NCI-H2227 treated with DMSO at 0.1 percent for 48 hours (cell line): ENCODE measurements at places on chromosomes 4 and X.

GRCh38 chr4:113740857-113741379 lies 20.6 kb downstream of the CAMK2D start:
- no peak for DNase-seq

DNA sequence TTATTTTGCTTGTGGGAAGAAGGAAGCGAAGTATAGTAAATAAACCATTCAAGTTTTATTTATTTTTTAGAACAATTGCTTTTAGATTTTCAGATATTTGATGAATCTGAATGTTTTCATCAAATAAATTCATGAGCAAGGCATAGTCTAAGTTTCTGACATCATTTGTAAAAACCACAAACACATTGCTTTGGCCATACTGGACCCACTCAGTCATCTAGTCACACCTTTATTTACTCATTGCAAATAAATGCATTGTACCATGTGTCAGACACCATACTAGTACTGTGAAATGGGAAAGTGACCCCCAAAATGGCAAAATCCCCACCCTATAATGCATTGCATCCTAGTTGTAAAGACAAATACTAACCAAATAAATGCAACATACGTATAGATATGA lies 449.1 kb upstream of the SMIM31 start:
- no peak for DNase-seq

DNA sequence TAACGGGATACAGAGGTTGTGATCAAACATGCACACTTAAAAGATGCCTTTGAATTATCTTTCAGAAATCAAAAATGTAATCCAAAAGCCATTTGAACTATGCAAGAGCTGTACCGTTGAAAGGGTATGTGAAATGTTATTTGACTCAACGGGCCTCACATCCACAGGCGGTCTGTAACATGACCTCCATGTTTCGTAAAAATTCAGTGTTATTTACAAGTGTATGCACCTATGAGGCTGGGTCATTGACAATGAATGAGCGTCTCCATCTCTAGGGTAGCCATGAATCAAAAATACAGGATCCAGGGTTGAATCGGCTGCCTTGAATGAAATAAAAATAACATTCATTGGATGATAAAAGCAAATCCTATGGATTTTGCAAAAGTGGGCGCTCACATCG lies 100.1 kb downstream of the CRLF2 start:
- DNase-seq: no peak

DNA sequence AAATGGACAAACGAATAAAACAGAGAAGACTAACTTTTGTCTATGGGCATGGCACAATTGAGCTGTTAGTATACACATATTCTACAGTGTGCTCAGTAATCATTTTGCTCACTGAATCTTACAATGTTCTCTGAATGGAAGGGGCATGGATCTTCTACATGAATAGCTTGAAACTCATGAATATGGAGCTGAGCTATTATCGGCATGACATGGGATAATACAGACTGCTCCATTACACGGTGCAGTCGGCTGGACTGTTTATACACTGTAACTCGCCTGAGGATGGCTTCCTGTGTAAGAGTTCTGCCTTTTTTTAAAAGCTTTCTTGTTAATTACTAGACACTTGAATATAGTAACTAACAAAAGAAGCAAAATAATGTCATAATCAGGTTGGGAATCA lies 368.5 kb upstream of the MAD2L1 start:
- no peak for DNase-seq

DNA sequence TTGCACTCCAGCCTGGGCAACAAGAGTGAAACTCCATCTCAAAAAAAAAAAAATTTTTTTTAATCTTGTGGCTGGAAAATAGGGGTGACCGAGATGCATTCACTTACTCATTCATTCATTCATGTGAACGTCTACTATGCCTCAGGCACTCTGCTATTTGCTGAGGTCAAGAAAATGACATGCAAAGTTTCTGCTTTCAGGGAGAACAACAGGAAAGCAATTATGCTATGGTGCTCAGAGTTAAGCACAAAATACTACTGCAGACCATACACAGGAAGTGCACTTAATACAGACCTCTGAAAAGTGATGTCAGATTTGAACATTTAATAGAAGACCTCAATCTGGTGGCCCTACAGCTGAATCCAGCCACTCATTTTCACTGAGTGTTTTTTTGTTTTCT lies 59.6 kb upstream of the DUSP21 start:
- no peak for DNase-seq

GRCh38 chr4:138869165-138869564 lies 146.4 kb upstream of the NOCT start:
- no peak for DNase-seq

DNA sequence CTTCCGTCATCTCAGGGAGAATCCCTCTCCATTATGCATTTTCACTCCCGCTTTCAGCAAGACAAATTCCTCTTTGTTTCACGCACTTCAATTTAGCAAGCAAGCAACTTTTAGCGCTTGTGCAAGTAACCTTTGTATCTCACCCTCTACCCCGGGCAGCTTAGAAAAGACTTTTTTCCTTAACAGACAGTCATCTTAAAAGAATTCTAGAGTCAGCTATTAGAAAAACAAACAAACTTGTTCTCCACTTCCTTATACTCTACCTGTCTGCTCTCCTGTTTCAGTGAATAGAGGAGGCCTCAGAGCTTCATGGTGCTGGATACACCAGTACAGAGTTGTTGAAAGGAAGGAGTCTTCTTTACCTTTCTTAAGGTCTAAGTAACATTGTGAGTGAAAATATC lies 12.1 kb downstream of the TIGD2 start:
- no peak for DNase-seq

- DNase-seq: no peak
Measured at GRCh38 chrX:71056867-71057266, 11.3 kb downstream of the SNX12 start.

DNA sequence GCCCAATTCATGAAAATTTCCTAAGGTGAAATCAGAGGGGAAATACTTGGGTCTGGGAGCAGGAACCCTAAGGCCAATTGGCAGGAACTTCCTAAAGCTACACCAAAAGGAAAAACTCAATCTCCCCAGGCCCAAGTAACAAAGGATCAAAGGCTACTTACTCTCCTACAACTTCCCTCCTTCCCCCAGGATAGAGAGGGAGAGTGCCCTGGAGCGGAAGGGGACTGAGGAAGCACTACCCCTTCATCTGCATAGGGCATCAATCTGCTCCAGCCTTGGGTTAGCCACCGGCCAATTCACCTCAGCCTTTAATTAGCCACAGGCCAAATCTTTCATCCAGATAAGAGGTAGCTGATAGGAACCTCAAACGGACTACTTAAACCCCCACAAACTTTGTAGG lies 55.0 kb downstream of the SLC34A2 start:
- DNase-seq: no peak

- DNase-seq: no peak
Measured at GRCh38 chr4:66613591-66613990, 931.7 kb downstream of the CENPC start.

- no peak for DNase-seq
Measured at GRCh38 chr4:185716141-185716551, 95.8 kb downstream of the SORBS2 start.

- no peak for DNase-seq
Measured at GRCh38 chrX:117568238-117568637, 548.4 kb downstream of the KLHL13 start.

DNA sequence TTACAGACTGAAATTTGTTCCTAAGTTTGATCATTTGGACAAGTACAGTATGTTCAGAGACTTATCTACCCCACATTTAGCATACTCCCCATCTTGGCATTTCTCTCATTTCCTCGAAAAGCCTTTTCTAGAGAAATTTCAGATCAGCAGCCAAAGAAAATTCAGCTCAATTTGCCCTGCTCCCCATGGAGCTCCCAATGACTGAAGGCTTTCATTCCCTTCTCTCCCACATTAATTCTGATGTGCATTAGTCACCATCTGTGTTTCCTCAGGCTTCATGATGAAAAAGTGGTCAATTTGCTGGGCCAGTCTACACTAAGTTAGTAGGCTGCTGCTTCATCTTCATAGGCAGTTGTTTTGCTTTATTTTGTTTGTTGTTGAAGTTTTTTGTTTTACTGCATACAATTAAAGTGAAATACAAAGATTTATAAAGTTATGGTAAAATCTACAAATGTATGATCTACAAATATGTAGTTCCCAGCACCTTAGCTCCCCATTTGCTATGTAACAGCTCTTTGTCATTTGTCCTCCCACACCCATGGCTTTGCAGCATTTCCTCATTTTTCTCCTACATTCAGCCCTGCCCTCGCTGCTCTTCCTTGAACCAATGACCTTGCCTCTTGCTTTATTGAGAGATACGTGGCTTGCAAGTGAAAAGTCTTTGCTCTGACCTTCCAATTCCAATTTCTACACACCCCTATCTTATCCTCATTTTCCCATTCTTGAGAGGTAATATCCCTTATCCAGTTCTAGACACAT lies 193.9 kb downstream of the ANAPC10 start:
- DNase-seq: no peak

DNA sequence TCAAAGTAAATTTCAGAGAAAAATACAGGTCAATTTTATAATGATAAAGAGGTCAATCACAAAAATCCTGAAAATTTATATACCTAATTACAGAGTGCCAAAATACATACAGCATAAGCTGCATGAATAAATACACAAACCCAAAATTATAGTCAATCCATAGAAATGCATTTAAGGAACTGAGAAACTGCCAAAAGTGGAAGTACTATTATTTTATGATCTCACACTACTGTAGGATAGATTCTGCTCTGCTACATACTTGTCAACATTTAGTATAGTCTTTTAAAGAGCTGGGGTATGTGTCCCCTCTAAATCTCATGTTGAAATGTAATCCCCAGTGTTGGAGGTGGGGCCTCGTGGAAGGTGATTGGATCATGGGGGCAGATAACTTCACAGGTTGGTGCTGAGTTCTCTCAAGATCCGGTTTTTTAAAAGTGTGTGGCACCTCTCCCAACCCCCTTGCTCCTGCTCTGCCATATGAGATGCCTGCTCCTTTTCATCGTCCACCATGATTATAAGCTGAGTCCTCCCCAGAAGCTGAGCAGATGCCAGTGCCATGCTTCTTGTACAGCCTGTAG lies 31.8 kb downstream of the CHIC2 start:
- DNase-seq: no peak

- DNase-seq: no peak
Measured at GRCh38 chr4:150593996-150594395, 12.0 kb downstream of the MAB21L2 start.

DNA sequence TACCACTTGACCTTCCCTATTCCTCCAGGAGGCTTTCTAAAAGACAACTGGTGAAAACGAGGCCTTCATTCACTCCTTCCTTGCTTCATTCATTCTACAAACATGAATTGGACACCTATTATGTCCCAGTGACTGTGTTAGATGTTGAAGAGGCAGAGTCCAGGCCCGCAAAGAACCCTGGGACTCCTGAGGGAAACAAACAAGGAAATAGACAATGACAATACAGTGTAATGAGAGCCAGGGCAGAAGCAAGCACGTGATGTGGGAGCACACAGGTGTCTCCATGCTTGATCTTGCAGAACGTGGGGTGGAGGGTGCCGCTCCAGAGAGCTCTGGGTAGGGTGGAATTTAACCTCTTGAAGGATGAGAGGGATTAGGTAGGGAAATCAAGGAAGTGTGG lies 137.6 kb upstream of the KLF3 start:
- DNase-seq: no peak

GRCh38 chr4:110107866-110108265 lies 90.5 kb downstream of the ELOVL6 start:
- no peak for DNase-seq

DNA sequence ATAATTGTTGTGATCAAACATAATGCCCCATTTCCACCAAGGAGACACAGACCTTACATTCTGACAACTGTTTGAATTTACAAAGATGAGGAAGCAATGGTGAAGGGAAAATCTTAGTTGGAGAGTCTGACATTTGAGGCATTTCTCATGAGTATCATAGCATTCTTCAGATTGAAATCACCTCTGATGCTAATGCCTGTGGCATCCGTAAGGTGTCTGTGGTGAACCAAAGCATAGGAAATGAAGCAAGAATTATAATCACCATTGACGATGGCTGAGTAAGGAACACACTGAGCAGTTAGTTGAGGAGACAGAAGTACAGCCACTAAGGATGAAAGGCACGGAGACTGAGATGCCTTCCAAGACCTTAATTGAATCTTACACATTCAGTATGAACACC lies 575.7 kb downstream of the TRIML1 start:
- DNase-seq: no peak

- no peak for DNase-seq
Measured at GRCh38 chr4:181475359-181475758, 767.8 kb upstream of the TENM3 start.

GRCh38 chrX:10239611-10240064 lies 82.9 kb downstream of the CLCN4 start:
- DNase-seq: no peak

- no peak for DNase-seq
Measured at GRCh38 chrX:109720947-109721346, 12.1 kb downstream of the ACSL4 start.

GRCh38 chr4:189858435-189858834 lies 82.2 kb upstream of the FRG1 start:
- no peak for DNase-seq

- no peak for DNase-seq
Measured at GRCh38 chrX:46703980-46704379, 54.9 kb downstream of the SLC9A7 start.

- no peak for DNase-seq
Measured at GRCh38 chr4:55485821-55486220, 60.9 kb downstream of the CLOCK start.

GRCh38 chr4:169295822-169296221 lies 25.1 kb upstream of the SH3RF1 start:
- no peak for DNase-seq

GRCh38 chrX:68533656-68534055 lies 34.8 kb downstream of the YIPF6 start:
- no peak for DNase-seq

GRCh38 chr4:38740303-38740702 lies 42.5 kb downstream of the TLR10 start:
- no peak for DNase-seq

DNA sequence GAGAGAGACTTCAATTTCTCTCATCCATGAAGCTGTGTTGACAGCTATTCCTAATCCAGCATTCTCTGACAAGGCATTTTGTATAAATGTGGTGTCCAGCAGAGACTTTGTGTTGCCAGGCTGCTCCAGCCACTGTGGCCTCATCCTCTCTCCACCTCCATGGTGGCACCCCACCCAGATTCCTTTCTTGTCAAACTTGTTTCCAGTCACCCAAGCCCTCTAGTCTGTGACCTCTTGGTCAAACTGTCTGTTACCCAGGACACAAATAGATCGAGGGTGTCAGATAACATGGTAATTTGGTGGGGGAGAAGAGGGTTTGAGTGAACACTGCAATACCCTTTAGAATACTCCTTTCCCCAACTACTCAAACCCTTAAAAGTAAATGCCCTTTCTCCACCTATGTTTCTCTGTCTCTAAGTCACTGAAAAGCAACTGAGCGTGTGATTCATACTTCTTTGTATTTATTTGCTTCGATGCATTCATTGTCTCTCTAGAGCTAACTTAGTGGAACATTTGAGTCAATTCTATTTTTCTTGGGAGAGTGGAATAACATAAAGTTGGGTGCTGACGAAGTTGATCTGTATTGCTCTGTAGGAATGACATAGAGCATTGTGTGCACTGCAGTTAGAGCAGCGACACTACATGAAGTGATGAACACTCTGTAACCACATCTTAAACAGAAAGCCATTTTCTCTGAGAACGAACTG lies 13.7 kb downstream of the PITX2 start:
- DNase-seq: no peak
